ENCODE measurements at places on chromosomes 6 and 20.
A peak's percentile ranks its signal among the peaks of the same experiment; 100 is the strongest.

DNA sequence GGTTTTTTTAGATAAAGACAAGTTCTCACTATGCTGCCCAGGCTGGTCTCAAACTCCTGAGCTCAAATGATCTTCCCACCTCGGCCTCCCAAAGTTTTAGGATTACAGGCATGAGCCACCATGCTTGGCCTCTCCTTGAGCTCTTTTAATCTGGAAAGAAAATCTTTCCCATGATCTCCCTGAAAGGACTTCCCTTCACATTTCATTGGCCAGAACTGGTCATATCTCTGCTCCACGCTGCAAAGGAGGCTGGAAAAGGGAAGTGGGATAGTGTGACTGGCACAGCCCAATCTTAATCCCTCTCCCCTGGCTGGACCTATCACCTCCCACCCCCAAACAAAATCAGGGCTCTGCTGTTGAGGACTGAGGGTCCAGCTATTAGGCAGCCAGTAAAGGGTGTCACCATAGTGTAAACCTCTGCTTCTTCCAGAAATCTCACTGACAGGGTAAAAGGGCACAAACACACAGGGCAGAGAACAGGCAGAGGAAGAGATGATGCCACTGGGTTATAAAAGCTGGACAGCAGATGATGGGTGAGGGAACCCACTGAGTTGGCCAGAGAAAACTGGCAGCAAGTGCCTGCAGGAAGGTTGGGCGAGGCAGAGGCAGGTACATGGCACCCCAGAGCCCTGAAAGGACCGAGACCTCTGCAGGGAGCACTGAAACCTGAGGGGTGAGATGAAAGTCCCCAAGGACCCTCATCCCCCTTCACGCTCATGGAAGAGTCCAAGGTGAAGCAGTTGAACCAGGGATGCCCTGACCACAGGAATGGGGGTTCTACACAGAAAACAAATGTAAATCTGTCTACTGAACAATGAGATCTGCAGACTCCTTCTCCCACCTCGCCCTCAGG is 83.1 kb upstream of the PTPN1 start:
- no peak for DNase-seq

- peak; percentile 88 for DNase-seq
These were observed 14.3 kb downstream of the PSMB9 start for GRCh38 chr6:32868257-32868788.

GRCh38 chr20:37526839-37527637 is 638 bp downstream of the BLCAP start:
- DNase-seq: no peak

DNA sequence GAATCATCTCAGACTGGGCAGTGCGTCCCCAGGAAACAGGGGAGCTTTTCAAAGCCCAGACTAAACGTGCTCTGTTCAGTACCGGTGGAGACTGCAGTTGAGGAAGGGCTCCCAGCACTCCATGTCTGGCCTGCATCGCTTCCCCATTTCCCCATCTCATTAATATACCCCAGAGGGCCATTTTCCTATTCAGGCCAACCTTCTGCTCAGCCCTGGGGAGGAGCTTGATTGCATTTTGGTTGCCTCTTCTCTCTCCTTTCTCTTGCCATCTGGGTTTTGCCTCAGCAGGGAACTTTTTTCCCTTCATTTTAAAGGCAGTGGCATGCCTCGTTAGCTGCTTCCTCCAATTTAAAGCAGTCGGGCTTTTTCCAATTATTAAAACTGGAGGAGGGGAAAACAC is 394.3 kb upstream of the SOX4 start:
- no peak for DNase-seq

GRCh38 chr20:47326658-47327268 is 29.7 kb downstream of the ZMYND8 start:
- DNase-seq: no peak

DNA sequence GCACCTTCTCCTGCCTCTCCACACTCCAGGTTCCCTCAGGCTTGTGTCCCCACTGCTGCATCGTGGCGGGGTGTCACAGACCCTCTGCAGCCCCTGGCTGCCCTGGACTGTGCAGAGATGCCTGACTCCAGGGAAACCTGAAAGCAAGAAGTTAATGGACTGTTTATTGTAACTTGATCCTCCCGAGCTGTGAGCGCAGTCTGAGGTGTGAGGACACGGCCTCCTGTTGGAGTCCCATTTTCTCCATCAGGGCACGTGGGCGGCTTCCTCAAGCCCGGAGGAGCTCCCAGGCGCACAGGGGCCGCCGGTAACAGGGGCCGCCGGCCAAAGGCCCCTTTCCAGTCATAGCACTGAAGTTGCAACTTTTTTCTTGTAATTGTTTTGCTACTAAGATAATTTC is 16.9 kb downstream of the RBM38 start:
- DNase-seq: no peak

- no peak for DNase-seq
These were observed 37.7 kb downstream of the FRK start for GRCh38 chr6:116022841-116023445.

DNA sequence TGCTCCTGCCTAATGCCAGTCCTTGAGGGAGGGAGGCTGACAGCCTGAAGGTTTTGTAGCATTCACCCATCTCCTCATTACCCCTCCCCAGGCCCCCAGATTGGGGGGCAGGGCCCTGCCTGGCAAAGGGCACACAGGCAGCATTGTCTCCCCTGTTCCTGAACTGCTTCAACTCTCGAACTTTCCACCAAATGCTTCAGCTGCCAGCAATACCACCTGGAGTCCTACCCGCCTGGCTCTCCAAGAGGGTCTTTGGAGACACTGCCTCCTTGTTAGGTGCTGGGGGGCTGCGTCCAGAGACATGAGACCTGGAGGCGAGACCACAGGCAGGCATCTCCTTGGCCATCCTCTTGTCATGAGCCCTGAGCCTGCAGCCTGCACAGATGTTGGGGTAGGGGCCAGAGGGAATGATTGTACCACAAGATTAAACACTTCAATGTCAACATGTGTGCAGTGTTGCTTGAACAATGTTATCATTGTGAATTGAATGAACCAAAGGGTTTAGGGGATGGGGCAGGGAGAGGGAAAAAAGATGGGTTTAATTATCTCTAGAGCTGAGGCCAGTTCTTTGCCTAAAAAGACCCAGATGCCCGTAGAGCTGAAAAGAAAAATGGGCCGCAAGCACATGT is 25.0 kb downstream of the BMP7 start:
- DNase-seq: no peak

- DNase-seq: no peak
These were observed 147.8 kb upstream of the EPHA7 start for GRCh38 chr6:93567164-93567563.

DNA sequence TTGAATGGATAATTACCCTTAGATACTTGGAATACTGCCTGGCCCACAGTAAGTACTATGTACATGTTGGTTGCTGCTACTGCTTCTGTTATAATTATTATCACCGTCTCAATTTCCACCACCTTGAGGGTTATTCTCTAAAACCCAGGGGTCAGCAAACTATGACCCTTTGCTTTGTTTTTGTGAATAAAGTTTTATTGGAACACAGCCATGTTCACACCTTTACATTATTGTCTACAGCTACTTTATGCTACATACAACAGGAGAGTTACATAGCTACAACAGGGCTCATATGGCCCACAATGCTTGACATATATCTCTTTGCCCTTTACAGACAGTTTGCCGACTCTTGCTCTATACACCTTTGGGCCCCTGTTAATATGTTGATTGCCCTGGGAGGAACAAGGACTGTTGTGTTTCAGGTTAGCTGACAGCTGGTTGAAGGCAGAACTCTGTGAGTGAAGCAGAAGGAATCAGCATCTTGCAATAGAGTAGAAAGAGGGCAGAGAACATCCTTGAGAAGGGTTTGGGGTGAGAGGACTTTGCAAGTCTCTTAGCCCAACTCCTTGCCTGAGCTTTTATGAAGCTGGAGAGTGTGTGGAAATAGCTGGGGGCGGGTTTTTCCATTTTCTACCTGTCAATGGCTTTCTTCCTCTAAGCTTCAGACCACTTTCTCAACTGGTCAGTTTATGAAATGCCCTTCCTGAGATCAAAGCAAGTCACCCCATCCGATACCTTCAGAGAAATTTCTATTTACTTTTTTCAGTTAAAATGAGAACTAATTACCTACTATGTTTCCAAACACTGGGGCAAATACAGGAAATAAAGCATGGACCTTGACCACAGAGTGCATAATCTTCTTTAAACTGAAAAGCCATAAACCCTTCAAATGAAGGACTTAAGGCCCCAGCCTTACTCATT is 3.5 kb upstream of the MEP1A start:
- no peak for DNase-seq

- DNase-seq: no peak
These were observed 17.4 kb upstream of the GTSF1L start for GRCh38 chr20:43744151-43744611.

- no peak for DNase-seq
These were observed 4.9 kb downstream of the VSTM2L start for GRCh38 chr20:37907677-37908401.

DNA sequence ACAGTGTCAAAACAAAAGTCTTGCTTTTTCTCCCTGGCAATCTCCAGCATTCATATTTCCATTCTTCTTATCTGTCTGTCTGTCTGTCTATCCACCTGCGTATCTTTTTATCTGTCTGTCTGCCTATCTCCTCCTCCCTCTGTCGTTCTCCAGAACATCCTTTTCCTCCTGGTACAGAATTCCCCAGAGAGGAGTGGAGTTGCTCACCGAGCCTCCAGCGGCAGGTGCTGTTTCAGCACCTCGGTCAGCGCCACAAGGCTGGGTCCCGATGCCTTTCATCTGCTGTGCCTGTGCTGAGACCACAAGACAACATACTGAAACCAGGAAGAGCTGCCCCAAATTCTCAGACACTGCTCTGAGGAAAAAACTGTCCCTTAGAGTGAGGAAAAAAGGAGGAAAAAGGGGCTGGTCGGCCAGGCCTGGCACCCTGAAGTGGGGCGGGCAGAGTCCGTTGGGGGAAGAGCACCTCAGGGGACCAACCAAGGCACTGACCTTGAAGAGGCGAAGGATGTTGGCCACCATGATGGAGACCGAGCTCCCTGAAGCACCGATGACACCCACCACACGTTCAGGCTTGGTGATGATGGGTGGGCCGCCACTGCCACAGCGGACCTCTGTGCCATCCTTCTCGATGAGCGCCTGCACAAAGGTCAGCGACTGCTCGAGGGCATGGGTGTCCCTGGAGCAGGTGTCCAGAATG is 13.3 kb downstream of the GRM4 start:
- peak; percentile 27 for DNase-seq

DNA sequence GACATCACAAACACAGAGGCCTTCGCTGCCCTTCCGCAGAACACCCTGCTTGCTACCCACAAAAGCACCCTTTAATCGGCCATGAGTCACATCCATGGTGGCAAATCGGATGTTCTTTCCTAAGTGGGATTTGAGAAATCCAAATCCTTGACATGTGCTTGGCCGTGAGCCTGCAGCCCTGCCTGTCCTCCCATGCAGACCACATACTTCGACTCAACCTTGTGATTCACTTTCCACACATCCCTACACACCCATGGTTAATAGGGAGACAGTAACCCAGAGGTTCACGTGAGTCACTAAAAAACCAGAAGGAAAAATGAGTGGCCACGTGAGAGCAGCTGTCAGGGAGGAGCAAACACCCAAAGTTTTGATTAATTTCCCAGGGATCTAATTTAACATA is 19.4 kb downstream of the RAMACL start:
- DNase-seq: no peak

DNA sequence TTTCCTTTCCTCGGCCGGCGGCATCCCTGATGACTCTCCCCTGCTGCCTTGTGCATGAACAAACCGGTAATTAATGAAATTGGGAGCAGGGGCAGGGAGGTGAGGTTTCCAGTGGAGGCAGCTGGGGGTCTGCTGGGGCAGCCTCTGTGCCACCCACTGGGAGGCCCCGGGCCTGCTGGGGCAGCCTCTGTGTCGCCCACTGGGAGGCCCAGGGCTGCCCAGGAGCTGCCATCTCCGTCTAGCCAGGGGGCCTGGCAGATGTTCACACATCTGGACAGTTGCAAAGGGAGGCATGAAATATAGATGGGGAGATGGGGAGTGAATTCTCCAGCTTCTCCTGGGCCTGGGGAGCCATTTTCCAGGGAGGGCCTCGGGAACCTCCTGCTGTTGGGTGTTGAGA is 33.8 kb downstream of the TOX2 start:
- DNase-seq: no peak

GRCh38 chr6:8557014-8557748 is 121.8 kb upstream of the SLC35B3 start:
- no peak for DNase-seq

- DNase-seq: no peak
These were observed 2.7 kb downstream of the VEGFA start for GRCh38 chr6:43772681-43773049.
